ENCODE measurements at places on chromosomes 5 and 9.
A peak's percentile ranks its signal among the peaks of the same experiment; 100 is the strongest.

- no peak overlapping the region for H3K4me3 ChIP-seq
- DNase-seq: no peak
- no peak overlapping the region for H3K27ac ChIP-seq
- no peaks in the 10 kb centered on the region for H3K36me3 ChIP-seq
- H3K4me1 ChIP-seq: no peaks in the 10 kb centered on the region
These were observed 654.6 kb downstream of the MTRR start for GRCh38 chr5:8523501-8523900.

- no peaks in the 10 kb centered on the region for H3K36me3 ChIP-seq
- H3K27me3 ChIP-seq: no peaks in the 10 kb centered on the region
- H3K27ac ChIP-seq: no peak overlapping the region
- H3K4me1 ChIP-seq: no peaks in the 10 kb centered on the region
- peak; percentile 70 for DNase-seq
These were observed 65.4 kb upstream of the ARAP3 start for GRCh38 chr5:141747152-141748141.

- H3K27me3 ChIP-seq: no peaks in the 10 kb centered on the region
- H3K4me1 ChIP-seq: no peaks in the 10 kb centered on the region
- H3K36me3 ChIP-seq: no peaks in the 10 kb centered on the region
- DNase-seq: no peak
These were observed 85.4 kb upstream of the CPEB4 start for GRCh38 chr5:173802670-173803165.

DNA sequence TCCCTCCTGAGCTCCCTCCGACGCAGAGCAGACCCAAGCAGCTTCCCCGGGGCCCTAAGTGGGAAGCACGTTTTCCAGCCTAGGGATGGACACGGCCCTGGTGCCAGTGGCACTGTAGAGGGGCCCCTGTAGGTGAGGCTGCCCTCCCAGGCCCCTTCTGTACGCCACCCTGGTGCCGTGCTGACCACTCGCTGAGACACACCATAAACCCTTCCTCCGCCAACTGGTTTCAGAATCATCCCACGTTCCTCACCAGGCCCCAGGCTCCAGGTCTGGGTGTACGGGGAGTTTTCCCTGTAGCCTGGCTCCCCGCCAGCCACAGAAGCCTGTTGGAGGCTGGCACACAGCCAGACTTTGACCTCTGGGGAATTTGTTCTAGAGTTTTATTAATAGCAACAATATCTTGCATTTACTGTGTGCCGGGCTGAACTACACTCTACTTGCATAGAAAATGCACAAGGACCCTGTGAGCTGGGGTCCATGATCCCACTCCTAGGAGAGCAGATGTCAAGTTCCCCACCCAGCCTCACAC is 18.2 kb upstream of the WDR38 start:
- no peaks in the 10 kb centered on the region for H3K27me3 ChIP-seq
- DNase-seq: no peak
- no peaks in the 10 kb centered on the region for H3K36me3 ChIP-seq
- H3K4me1 ChIP-seq: no peaks in the 10 kb centered on the region

- no peaks in the 10 kb centered on the region for H3K4me1 ChIP-seq
- H3K27ac ChIP-seq: no peak overlapping the region
- DNase-seq: no peak
- no peak overlapping the region for H3K4me3 ChIP-seq
These were observed 989.8 kb downstream of the TLE1 start for GRCh38 chr9:80699511-80699998.

GRCh38 chr9:88775037-88775471 is 216.2 kb upstream of the S1PR3 start:
- H3K27me3 ChIP-seq: no peaks in the 10 kb centered on the region
- no peak overlapping the region for H3K27ac ChIP-seq
- H3K4me3 ChIP-seq: no peak overlapping the region
- no peaks in the 10 kb centered on the region for H3K36me3 ChIP-seq
- peak; percentile 75 for DNase-seq

GRCh38 chr5:131749138-131749537 is 47.7 kb downstream of the FNIP1 start:
- H3K27ac ChIP-seq: no peak overlapping the region
- no peaks in the 10 kb centered on the region for H3K4me1 ChIP-seq

DNA sequence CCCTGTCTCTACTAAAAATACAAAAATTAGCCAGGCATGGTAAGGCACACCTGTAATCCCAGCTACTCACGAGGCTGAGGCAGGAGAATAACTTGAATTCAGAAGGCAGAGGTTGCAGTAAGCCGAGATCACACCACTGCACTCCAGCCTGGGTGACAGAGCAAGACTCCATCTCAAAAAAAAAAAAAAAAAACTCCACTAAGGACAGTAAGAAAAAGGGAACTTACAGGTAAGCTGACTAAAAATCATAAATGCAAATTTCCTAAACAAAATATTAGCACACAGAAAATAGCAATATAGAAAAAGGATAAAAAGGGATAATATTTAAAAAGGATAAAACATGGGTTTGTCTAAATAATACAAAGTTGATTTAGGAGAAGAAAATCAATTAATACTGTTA is 27.9 kb upstream of the HNRNPA0 start:
- DNase-seq: no peak
- H3K4me1 ChIP-seq: no peaks in the 10 kb centered on the region
- H3K27ac ChIP-seq: no peak overlapping the region
- no peaks in the 10 kb centered on the region for H3K36me3 ChIP-seq
- H3K27me3 ChIP-seq: no peaks in the 10 kb centered on the region

GRCh38 chr9:114497236-114497635 is 8.0 kb downstream of the WHRN start:
- no peak for DNase-seq
- H3K4me3 ChIP-seq: no peak overlapping the region
- no peaks in the 10 kb centered on the region for H3K36me3 ChIP-seq

GRCh38 chr5:37198061-37198460 is 51.1 kb downstream of the CPLANE1 start:
- peak overlapping the region; percentile 8 for H3K4me3 ChIP-seq
- no peaks in the 10 kb centered on the region for H3K27me3 ChIP-seq
- H3K27ac ChIP-seq: no peak overlapping the region
- peaks cover 63% of the 10 kb centered on the region for H3K36me3 ChIP-seq
- DNase-seq: no peak

- H3K27me3 ChIP-seq: no peaks in the 10 kb centered on the region
- no peaks in the 10 kb centered on the region for H3K36me3 ChIP-seq
- no peak overlapping the region for H3K27ac ChIP-seq
- H3K4me1 ChIP-seq: no peaks in the 10 kb centered on the region
- no peak overlapping the region for H3K4me3 ChIP-seq
These were observed 114.9 kb upstream of the PRLR start for GRCh38 chr5:35345222-35345621.

DNA sequence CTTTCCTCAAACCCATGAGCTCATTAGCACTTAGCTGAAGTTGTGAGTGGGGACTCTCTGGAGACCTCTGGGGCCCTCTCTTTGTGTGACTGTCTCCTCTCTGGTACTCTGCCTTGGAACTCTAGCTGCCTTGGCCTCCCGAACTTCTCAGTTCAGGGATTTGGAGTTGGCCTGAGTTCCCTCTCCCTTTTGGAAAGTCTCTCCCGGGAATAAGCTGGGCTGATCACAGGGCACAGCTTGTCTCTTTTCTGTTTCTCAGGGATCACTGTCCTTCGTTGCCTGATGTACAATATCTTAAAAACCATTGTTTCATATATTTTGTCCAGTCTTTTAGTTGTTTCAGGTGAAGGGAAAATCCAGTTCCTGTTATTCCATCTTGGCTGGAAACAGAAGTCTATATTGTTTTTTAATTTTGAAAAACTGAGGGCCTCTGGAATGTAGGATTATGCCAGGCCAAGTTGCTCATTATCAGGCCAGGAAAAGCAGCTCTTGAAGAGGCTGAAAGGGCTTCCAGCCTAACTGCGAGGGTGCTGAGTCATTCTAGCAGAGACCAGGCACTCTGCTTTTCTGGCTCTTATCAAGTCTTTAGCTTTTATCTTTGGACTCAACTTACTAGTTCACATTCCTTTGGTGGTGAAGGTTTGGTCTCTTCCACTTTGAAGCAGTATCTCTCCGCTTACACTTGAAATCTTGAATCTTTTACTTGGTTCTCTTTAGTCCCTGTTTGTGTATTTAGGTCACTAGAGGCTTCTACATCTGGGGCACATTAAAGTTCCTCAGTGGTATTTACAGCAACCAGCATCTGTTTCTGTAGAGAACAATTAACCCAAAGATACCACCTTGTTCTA is 8.4 kb upstream of the RGS3 start:
- no peaks in the 10 kb centered on the region for H3K27me3 ChIP-seq
- H3K4me3 ChIP-seq: no peak overlapping the region
- no peak for DNase-seq
- peak overlapping the region; percentile 97 for H3K27ac ChIP-seq
- H3K36me3 ChIP-seq: no peaks in the 10 kb centered on the region
- H3K4me1 ChIP-seq: peaks cover 41% of the 10 kb centered on the region

GRCh38 chr5:173668245-173668800 is 51.9 kb upstream of the BOD1 start:
- no peaks in the 10 kb centered on the region for H3K36me3 ChIP-seq
- H3K4me1 ChIP-seq: no peaks in the 10 kb centered on the region
- H3K27ac ChIP-seq: no peak overlapping the region
- peak; percentile 38 for DNase-seq
- H3K4me3 ChIP-seq: no peak overlapping the region

GRCh38 chr9:107759009-107759822 is 269.6 kb upstream of the KLF4 start:
- no peak overlapping the region for H3K4me3 ChIP-seq
- no peaks in the 10 kb centered on the region for H3K36me3 ChIP-seq
- no peaks in the 10 kb centered on the region for H3K4me1 ChIP-seq
- H3K27ac ChIP-seq: no peak overlapping the region
- H3K27me3 ChIP-seq: no peaks in the 10 kb centered on the region
- no peak for DNase-seq

DNA sequence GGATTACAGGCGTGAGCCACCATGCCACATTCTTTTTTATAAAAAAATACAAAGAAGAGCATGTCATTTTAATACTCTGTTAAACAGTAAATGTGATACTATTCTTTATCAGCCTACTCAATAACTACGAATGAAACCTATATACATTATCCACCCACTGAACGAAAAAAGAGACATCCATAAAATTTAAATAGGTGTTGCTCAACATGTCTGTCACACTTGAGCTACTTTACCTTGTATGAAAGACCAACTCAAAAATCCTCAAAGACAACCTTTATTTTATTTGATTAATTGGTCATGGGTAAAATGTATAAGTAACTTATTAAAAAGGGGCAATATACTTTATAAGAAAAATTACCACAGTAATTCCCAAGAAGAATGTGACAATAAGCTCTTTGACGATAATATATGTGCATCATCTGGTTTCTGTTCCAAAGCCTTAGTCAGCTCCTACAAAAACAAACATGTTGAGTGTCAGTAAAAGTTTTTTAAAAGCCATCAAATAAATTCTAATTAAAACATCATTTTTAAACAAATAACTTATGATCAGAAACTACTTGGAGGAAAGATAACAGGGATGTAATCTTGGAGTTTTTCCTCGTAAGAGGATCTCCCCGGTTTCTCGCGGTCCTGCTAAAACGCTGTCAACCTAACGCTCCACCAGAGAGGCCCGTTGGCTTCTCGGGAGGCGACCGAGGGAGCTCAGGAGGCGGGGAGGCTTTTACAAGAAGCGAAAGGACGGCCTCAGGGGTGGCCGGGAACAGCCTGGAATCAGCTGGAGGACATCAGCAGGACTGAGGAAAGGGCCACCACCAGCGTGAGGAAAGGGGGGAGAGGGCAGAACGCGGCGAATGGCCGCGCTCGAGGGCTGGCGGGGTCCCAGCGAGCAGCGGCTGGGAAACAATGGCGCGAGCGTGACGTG is 13.5 kb upstream of the ANKRD18B start:
- no peaks in the 10 kb centered on the region for H3K36me3 ChIP-seq
- no peak for DNase-seq
- no peaks in the 10 kb centered on the region for H3K27me3 ChIP-seq
- H3K4me1 ChIP-seq: no peaks in the 10 kb centered on the region
- H3K27ac ChIP-seq: peak overlapping the region; percentile 81
- H3K4me3 ChIP-seq: peak overlapping the region; percentile 70

- peak overlapping the region; percentile 86 for H3K4me3 ChIP-seq
- H3K4me1 ChIP-seq: peaks cover 41% of the 10 kb centered on the region
- peaks cover 4% of the 10 kb centered on the region for H3K36me3 ChIP-seq
- peak overlapping the region; percentile 10 for H3K27ac ChIP-seq
- no peaks in the 10 kb centered on the region for H3K27me3 ChIP-seq
These were observed 1.6 kb downstream of the MED27 start for GRCh38 chr9:132077881-132078698.

GRCh38 chr5:53298841-53299240 is 181.6 kb upstream of the FST start:
- no peaks in the 10 kb centered on the region for H3K27me3 ChIP-seq
- no peak overlapping the region for H3K27ac ChIP-seq

GRCh38 chr5:91119981-91120850 is 262.9 kb downstream of the ARRDC3 start:
- H3K27ac ChIP-seq: peak overlapping the region; percentile 66
- no peak for DNase-seq
- no peaks in the 10 kb centered on the region for H3K27me3 ChIP-seq
- H3K4me1 ChIP-seq: peaks cover 36% of the 10 kb centered on the region

DNA sequence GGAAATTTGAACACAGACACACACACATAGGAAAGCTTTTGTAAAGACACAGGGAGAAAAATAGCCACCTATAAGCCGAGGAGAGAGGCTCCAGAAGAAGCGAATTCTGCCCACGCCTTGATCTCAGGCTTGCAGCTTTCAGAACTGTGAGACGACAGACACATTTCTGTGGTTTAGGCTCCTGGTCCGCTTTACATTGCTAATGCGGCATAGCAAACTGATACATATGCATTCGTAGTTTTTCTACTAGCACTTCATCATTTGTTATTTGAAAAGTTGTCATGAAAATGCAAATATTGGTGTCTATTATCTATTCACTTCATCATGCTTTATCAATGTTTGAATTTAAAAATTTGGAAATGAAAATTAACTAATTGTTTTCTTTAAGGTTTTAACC is 674.9 kb downstream of the SEMA5A start:
- DNase-seq: no peak
- no peak overlapping the region for H3K27ac ChIP-seq
- no peaks in the 10 kb centered on the region for H3K36me3 ChIP-seq
- no peaks in the 10 kb centered on the region for H3K4me1 ChIP-seq
